ENCODE measurements at places on chromosomes 12 and 14.

GRCh38 chr12:107254258-107254856 is 161.0 kb upstream of the CRY1 start:
- DNase-seq = no peak

- no peak for DNase-seq
Measured at GRCh38 chr12:129928643-129929042, 24.8 kb upstream of the TMEM132D start.

- no peak for DNase-seq
Measured at GRCh38 chr12:1827826-1828805, 7.8 kb downstream of the LRTM2 start.

- no peak for DNase-seq
Measured at GRCh38 chr12:117002051-117002817, 91.5 kb downstream of the FBXW8 start.

DNA sequence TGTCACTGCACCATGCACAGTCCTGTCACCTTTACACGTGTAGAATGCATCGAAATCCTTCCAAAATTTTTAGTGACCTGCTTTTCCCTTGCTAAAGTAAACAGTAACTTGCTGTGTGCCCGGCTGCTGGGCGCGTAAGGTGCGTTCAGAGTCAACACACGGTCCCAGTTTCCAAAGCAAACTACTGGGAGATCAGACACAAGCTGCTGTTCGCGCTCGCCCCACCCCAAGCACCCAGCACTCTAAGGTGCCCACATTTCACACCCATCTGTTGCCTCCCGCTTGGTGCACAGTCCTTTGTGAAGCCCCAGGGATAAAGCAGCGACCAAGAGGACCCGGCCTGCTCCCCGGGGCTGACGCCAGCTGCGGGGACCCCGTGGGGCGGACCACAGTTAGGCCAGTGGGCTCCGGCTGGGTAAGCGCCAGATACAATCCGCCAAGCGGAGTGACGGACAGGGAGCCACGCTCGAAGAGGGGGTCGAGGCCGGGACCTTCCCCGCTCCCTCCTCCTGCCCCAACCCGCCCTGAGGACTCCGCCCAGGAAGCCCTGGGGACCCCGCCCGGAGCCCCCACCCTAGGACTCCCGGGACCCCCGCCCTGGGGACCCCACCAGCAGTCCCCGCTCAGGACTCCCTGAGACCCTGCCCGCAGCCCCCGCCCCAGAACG is 633 bp downstream of the STX2 start:
- no peak for DNase-seq

- no peak for DNase-seq
Measured at GRCh38 chr12:22916241-22916640, 291.3 kb downstream of the ETNK1 start.

DNA sequence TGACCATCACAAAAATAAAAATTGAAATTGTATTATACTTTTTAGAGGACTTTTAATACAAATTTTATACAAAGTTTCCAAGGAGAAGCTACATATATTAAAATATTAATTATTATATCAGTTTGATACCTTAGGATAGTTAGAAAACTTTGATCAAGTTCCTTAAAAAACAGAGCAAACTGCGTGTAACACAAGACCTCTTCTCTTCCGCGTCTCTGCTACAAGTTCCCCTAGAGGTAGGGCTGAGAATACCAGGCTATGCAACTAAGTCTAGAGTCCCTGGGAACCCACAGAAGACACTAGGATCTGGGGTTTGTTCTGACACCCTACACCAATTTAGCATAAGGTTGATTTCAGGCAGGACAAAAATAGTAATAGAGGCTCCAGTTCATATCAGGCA is 319.0 kb downstream of the FOXG1 start:
- no peak for DNase-seq

GRCh38 chr12:57772429-57773322 is at the start of gene EEF1AKMT3:
Gene EEF1AKMT3 (plus strand): TSS chr12:57772614. CDS start chr12:57772725, 111 bp downstream.
- no peak for DNase-seq

DNA sequence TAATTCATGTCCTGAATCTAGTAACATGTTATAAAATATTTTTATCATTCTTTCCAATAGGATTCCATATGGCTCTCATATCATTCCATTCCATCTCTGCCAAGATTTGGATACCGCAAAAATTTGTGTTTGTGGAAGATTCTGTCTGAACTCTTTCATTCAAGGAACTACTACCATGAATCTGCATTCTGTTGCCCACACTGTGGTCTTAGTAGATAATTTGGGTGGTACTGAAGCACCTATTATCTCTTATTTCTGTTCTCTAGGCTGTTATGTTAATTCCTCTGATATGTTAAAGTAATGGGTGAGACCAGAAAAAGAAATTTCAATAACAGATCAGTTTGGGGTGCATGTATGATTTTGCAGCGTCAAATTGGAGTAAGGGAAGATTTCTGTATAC is 6.2 kb downstream of the RPL36AL start:
- no peak for DNase-seq

GRCh38 chr12:1634590-1635191 is 5.7 kb downstream of the WNT5B start:
- no peak for DNase-seq

GRCh38 chr12:123126294-123127181 is 24.4 kb downstream of the PITPNM2 start:
- no peak for DNase-seq

DNA sequence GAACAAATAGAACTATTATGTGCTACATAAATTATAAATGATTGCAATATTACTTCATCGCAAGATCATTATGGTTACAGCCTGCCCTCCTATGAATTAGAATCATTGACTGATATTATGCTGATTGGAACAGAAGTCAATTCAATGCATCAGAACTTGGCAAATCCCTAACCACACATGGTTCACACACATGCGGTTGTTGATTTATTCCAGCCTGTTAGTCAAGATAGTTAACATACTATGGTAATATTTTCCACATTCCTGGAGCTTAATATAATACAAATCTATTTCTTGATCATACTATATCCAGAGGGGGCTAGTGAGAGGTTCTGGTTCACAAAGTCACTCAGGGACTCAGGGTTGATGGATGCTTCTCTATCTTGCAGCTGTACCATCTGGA is 9.7 kb upstream of the CACNA1C start:
- DNase-seq = no peak

DNA sequence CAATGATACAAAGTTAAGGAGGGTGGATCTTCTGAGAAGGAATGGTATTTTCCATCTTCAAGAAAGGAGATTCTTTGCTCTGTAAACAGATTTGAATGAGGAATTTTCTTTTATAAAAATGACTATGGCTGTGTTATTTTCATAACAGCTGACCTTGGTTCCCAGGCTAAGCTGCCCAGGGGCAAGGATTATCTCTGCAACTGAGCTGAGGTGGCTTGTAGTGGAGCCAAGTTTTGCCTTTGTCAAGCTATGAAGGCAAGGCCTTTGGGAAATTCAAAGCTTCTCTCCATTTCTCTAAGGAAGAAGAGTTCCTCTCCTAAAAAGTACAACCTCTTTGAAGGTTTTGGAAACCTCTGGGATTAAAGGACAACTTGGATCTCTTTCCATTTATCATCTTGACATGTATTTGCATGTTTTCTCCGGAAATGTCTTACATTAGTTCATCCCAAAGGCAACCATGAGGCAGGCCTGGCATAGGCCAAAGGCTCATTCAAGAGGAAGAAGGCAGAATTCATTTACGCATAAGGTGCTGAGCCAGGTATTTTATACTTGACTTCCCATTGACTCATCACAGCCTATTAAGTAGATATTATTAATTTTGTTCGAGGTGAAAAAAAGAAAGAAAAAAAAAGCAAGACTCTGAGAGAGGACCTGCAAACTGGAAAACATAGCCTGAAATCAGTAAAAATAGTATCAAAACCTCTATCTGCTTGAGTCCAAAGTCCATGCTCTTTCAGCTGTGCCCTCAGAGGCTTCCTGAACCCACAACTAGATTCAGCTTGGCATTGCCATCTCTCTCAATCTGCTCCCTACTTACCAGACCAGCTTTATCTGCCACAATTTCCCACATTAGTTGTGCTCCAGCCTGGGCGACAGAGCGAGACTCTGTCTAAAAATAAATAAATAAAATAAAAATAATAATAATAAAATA is 24.0 kb upstream of the CKAP4 start:
- no peak for DNase-seq

- DNase-seq = no peak
Measured at GRCh38 chr14:58298477-58299400, at the start of gene ARID4A. Gene ARID4A (plus strand): TSS chr14:58298555. CDS start chr14:58299855, 1,300 bp downstream.

- DNase-seq = no peak
Measured at GRCh38 chr14:21263284-21264024, 5.8 kb downstream of the HNRNPC start.

DNA sequence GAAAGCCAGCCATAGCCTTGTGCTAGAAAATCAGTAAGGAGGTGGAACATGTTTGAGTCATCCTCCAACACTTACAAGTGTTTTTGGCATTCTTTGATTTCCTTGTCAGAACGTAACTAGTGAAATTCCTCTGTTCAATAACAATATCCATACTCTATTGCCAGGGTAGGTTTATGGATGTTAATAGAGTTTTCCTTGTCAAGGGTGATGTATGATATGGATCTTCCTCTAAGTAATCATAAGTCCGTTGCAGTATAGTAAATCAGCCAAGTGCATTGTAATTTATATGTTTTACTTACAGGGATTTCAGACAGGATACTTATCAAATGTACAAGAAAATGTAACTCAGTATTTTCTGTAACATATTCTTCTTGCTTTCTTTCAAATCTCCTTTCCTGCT is 19.4 kb downstream of the NAV3 start:
- DNase-seq = no peak

DNA sequence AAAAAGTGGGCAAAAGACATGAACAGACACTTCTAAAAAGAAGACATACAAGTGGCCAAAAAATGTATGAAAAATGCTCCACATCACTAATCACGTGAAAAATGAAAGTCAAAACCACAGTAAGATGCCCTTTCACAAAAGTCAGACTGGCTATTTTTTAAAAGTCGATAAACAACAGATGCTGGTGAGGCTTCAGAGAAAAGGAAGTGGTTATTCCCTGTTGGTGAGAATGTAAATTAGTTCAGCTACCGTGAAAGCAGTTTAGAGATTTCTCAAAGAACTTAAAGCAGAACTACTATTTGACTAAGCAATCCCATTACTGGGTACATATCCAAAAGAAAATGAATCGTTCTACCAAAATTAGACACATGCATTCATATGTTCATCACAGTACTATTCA is 237.0 kb downstream of the KIF21A start:
- no peak for DNase-seq

GRCh38 chr14:97298331-97298730 is 501.1 kb downstream of the VRK1 start:
- no peak for DNase-seq

DNA sequence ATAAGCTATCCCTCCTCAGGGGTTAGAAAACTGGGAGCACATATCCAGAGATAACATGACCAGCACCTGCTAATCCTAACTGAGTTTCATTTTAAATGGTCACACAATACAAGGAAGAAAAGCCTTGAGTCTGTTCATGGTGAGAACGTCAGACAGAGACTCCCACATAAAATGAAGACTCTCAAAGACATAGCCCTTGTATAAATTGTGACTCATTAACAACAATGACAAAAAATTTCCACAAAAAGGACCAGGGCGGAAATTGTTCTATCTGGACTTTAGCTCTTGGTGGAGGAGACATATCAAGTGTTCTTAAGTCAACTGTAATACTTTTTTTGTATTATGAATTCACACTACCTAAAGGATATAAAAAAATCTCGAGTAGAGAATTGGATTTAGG is 313.7 kb upstream of the DCN start:
- DNase-seq = no peak

- DNase-seq = no peak
Measured at GRCh38 chr14:59481871-59482540, 2.2 kb downstream of the L3HYPDH start.

GRCh38 chr12:131775392-131776236 is 52.6 kb upstream of the MMP17 start:
- no peak for DNase-seq

DNA sequence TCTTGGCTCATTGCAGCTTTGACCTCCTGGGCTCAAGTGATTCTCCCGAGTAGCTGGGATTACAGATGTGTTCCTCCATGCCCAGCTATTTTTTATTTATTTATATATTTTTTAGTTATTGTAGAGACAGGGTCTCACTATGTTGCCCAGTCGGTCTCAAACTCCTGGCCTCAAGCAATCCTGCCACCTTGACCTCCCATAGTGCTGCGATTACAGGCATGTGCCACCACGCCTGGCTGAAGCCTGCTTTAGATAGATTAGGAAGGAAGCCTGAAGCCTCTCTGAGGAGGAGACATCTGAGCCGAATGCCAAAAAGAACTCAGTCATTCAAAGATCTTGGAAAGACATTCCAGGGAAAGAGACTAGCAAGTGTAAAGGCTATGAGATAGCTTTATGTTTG is 10.2 kb downstream of the INHBC start:
- DNase-seq = no peak

- DNase-seq = no peak
Measured at GRCh38 chr12:22518998-22519397, 25.3 kb downstream of the C2CD5 start.

GRCh38 chr12:19070341-19070740 is 59.2 kb upstream of the PLEKHA5 start:
- DNase-seq = no peak

DNA sequence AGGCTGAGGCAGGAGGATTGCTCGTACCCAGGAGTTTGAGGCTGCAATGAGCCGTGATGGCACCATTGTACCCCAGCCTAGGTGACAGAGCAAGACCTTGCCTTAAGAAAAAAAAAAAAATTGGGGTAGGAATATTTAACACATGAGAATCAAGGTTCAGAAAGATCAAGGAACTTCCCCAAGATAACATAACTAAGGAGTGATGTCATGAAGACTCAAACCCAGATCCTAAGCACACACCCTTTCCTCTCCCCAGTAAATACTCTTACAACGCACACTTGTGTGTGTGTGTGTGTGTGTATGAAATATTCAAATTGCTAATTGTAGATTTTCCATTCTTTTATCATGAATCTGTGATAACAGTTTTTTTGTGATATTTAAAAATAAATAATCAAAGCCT is 90.6 kb upstream of the NUDT4 start:
- DNase-seq = no peak

DNA sequence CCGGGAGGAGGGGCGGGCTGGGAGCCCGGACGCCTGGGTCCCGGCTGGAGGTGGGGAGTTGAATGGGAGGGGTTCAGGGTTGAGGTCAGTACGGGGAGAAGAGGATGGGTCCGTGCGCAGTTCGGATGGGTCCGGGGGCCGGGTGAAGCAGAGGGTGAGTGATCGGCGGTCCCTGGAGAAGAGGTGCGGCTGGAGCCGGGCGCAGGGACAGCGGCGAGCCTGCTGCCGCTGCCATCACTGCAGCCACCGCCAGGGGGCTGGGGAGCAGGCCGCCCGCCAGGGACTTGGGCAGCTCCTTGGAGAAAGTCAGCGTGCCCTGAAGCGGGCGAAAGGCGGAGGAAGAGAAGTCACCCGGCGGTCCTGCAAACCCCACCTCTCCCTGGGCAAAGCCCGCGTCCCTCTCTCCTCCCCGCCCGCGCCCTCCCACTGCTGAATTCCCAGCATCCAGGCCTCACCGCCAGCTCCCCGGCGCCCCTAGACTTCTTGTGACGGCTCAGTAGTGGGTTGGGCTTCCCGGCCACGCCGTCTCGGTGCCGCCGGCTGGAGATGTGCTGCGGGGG is 6.0 kb upstream of the GPR84 start:
- DNase-seq = no peak

GRCh38 chr12:31929027-31929526 is 30.1 kb upstream of the RESF1 start:
- no peak for DNase-seq

- no peak for DNase-seq
Measured at GRCh38 chr14:32898876-32899275, 39.8 kb upstream of the NPAS3 start.

GRCh38 chr14:61126603-61127498 is 145.8 kb downstream of the SLC38A6 start:
- DNase-seq = no peak

Measured in left renal pelvis (tissue), 4 donors.